ENCODE measurements at places on chromosomes 3 and 15.

DNA sequence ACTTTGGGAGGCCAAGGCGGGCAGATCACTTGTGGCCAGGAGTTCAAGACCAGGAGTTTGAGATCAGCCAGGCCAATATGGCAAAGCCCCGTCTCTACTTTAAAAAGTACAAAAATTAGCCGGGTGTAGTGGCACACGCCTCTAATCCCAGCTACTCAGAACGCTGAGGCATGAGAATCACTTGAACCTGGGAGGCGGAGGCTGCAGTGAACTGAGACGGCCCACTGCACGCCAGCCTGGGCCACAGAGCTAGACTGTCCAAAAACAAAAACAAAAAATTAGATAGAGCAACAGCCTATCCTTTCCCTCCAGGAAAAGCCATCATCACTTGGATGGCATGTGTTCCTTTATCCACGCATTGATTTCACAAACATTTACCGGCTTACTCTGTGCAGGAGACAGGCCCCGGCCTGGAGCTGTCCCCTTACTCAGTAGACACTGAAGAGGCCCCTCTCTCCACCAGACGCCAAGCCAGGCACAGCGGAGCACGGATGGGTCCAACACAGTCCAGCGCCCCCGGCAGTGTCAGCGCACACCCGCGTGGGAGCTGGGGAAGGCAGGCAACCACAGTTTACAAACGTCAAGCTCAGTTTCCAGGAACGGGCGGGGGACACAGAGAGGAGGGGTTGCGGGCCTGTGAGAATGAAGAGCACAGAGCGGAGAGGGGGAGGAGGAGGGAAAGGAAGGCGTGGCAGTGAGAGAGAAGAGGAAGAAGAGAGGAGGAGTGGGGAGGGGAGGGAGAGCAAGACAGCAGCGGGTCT lies 3.1 kb downstream of the GP5 start:
- peak; percentile 60 for DNase-seq

- no peak for DNase-seq
These were observed 264.2 kb upstream of the LRRC3B start for GRCh38 chr3:26358405-26358804.

- no peak for DNase-seq
These were observed 3.9 kb upstream of the KBTBD13 start for GRCh38 chr15:65072617-65073016.

- DNase-seq, result peak; percentile 29
These were observed 31.4 kb downstream of the NPTN start for GRCh38 chr15:73601451-73602445.

DNA sequence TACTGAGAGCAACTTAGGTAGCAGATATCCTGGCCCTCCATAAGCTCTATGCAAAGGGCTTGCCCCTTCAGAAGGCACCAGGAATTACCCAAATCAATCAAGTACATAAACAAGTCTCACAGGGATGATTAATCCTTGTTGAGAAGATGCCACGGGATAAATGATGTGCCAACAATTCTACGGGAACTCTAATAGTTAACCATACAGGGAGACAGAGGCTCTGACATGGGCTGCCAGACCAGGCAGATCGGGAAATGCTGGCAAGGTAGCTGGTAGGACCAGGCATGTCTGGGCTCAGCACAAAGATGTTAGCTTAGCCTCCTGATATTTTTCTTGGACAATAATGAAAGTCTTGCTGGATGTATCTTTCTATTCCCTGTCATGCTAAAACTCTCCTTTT lies 249.3 kb upstream of the THBS1 start:
- DNase-seq, result no peak

DNA sequence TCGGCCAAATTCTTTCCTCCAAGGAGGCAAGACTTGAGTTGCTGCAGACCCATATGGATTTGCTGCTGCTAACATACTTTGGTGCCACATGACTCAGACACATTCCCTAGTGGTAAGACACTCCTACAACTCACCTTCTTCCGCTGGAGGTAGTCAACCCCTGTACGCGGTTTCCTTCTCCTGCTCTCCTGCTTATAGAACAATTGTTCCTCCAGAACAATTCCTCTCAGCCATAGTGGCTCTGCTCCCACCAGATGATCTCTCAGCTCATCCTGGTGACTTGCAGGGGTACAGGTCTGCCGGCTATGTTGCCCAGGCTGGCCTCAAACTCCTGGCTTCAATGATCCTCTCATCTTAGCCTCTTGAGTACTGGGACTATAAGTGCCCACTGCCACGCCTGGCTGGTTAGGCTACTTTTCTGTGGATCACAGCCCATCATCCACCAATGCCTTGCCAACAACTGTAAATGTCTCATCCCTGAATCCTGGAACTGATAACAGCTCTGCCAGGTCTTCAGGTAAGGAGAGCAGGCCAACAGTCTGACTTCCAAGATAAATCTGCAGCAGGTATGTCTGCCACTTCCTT lies 2.4 kb upstream of the CXCR6 start:
- no peak for DNase-seq

- DNase-seq, result no peak
These were observed 12.6 kb upstream of the PLXND1 start for GRCh38 chr3:129618901-129619671.

GRCh38 chr3:127790882-127791183 lies 31.5 kb downstream of the MGLL start:
- DNase-seq, result no peak

All from common myeloid progenitor, CD34-positive (primary cell).